ENCODE measurements at places on chromosomes 6 and 20.
A peak's percentile ranks its signal among the peaks of the same experiment; 100 is the strongest.

DNA sequence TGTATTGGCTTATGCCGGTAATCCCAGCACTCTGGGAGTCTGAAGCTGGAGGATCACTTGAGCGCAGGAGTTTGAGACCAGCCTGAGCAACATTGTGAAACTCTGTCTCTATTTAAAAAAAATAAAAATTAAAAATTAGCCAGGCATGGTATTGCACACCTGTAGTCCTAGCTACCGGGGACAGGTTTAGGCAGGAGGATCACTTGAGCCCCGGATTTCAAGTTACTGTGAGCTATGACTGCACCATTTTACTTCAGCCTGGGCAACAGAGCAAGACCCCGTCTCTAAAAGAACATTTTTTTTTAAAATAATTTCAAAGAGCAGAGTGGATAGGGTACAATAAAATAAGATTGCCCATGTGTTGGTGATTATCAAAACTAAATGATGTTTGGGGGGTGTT, 482.9 kb upstream of the SOX4 start:
- DNase-seq: no peak

- DNase-seq: no peak
Measured at GRCh38 chr20:14491436-14491835, 154.0 kb upstream of the FLRT3 start.

DNA sequence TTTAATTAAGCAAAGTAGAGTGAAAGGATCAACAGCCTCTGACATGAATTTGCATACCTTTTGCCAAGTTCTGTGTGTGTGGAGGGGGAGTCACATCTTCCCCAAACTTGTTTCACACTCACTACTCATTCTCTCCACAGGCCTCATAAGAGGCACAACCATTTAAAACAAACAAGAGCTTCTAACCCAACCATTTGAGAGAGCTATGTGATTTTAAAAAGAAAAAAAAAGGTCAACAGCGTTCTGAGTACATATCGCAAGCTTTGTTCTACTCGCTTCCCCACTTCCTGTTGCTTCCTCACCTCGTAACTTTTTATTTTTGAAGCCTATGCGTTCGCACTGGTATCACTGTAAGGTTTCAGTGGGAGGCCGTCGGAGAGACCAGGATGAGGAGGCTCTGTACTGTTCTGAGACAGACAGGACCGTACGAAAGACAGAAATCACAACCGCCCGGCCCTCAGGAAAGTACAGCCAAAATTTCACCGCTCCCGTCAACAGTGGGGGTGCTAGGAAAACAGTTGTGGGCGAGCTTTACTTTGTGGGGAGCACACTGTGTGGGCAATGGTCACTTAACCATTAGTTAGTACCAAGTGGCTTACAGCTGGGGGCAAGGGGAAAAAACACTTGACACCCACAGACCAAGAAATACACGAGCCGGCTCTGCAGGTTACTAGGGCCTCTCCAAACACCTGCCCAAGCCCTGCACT, 61.3 kb downstream of the TRERF1 start:
- DNase-seq: peak; percentile 85

DNA sequence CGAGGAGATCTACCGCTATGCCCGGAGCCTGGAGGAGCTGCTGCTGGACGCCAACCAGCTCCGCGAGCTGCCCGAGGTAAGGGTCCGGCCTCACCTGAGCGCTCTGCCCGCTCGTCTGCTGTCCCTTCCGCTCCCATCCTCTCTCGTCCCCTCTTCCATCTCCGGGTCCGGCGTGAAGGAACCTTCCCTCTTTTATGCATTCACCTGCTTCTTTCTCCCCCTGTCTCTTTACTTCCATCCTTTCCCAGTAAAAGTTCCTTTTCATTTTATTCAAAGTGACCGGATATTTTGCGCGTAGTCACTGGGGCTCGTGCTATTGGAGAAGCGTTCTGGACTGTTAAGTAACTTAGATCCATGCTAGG, 516 bp downstream of the LRRC1 start:
- no peak for DNase-seq

- DNase-seq: no peak
Measured at GRCh38 chr6:32432050-32432450, 7.6 kb upstream of the HLA-DRA start.

GRCh38 chr20:43919686-43920403, 5.2 kb downstream of the TOX2 start:
- DNase-seq: no peak

DNA sequence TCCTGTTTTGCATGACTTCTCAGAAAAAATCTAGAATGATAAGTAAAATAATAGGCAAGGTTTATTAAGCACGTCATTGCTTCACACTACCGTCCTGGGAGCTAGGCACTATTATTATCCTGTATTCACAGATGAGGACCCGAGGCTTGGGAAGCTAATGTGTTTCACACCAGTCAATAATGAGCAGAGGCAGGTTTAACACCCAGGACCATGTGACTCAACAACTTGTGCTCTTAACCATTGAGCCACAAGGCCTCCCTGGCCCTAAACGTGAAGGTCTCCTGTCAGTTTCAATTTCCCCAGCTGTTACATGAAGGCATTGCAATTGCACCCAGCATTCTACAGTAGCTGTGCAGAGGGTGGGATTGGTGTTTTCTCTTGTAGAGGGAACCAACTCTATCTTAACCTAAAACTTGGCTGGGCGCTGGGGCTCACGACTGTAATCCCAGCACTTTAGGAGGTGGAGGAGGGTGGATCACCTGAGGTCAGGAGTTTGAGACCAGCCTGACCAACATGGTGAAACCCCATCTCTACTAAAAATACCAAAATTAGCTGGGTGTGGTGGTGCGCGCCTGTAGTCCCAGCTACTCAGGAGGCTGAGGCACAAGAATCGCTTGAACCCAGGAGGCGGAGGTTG, 191.2 kb downstream of the BCAS1 start:
- no peak for DNase-seq

Data from activated CD4-positive, alpha-beta T cell treated with anti-CD3 and anti-CD28 coated beads for 36 hours (primary cell).